Renal pelvis (tissue), 12 donors: ENCODE measurements at places on chromosomes 5 and 9. TPM values are rescaled to one million over a fixed set of nuclear protein-coding genes. Genes with fewer than 3 reads are reported as not detected.

GRCh38 chr5:142065273-142065672 lies 43.3 kb upstream of the NDFIP1 start:
- no peak for DNase-seq

- DNase-seq: peak; percentile 85
These were observed 306.3 kb upstream of the KCNN2 start for GRCh38 chr5:114055318-114056184.

GRCh38 chr9:129556491-129557191 lies 64.3 kb downstream of the C9orf50 start:
- no peak for DNase-seq

DNA sequence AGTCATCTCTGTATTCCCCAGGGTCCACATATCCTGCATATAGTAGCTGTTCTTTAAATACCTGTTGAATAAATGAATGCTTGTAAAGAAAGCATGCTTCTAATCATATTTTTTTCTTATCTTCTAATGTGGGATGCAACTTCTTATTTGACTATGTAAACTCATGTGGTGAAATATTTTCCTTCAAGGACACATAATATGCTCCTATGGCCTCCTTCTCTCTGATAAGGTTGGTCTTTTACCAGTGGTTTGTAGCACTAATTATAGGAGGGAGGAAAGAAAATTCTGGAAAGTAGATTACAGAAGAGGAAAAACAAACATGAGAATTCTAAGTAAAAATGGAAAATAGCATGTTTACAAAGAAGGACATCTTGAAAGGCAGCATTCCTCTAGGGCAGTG lies 28.6 kb upstream of the C5orf63 start:
- DNase-seq: no peak

DNA sequence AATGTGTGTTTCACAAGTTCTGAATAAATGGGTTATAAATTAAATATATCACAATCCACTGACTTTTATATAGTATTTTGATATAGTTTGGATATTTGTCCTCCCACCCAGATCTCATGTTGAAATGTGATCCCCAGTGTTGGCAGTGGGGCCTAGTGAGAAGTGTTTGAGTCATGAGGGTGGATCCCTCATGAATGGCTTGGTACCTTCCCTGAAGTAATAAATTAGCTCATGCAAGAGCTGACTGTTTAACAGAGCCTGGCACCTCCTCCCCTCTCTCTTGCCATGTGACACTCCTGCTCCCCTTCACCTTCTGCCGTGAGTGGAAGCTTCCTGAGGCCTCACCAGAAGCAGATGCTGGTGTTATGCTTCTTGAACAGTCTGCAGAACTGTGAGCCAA lies 127.9 kb upstream of the PALM2AKAP2 start:
- DNase-seq: no peak

DNA sequence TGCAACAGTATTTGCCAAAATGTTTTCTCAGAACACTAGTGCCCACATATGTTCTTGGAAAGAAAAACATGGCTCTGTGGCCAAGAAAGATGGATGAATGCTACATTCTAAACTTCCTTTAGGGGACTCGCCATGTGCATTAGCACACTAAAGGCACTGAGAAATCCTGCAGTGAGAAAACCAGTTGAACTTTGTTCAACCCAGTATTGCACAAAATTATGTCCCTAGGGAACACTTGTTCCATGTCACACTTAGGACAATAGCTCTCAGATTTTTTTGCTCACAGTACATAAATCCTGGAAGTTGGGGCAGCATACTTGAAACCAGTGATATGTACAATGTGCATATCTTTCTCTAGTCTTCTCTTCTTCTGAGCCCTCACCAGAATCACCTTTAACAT lies 96.6 kb downstream of the ADRB2 start:
- DNase-seq: no peak

DNA sequence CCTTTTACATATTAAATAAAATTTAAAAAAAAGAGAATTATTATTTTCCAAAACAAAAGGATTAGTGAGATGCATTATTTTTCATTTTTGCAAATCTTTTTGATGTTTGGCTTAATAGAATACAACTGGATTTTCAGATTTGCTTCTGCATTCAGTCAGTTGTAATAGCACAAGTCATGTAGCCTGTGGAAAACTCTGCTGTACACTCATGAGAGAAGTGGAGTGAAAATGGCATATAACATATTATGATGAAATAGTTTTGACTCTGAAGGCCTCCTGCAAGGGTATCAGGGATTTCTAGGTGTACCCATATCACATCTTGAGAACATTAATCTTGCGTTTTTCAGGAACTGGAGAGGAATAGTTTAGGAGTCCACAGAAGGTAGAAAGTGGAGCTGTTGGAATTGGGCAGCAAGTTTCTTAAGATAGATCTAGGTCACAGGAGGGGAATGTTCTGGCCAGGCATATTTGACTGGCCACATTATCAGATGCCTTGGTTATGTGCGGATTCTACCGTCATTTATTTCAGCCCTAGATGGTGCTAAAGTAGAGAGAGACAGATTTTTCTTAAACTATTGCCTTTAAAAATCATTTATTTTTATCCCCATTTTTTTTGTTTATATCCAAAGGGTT lies 16.4 kb downstream of the LNPEP start:
- no peak for DNase-seq

DNA sequence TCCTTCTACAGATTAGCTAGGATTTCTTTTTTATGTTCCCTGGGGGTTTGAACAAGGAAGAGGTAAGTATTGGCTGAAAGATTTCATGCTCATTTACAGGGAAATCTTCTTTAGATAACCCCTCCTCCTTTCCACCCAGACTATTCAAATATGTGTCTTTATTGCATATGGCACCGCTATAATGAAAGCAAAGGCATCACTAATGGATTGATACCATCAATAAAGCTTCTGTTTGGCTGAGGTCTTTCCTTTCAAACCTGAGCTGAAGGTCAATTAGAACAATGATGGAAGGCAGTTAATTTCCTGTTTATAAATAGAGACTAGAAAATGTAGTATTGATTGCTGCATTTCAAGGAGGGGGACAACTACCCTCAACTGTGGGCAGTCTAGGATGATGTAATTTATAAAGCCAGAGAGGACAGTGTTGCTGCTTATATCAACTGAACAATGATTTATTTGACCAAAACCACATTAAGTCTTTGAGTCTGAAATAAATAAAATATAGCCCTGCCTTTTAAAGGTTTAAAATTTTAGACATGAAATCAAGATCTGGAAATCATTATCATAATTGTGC lies 132.9 kb downstream of the SGCD start:
- no peak for DNase-seq

DNA sequence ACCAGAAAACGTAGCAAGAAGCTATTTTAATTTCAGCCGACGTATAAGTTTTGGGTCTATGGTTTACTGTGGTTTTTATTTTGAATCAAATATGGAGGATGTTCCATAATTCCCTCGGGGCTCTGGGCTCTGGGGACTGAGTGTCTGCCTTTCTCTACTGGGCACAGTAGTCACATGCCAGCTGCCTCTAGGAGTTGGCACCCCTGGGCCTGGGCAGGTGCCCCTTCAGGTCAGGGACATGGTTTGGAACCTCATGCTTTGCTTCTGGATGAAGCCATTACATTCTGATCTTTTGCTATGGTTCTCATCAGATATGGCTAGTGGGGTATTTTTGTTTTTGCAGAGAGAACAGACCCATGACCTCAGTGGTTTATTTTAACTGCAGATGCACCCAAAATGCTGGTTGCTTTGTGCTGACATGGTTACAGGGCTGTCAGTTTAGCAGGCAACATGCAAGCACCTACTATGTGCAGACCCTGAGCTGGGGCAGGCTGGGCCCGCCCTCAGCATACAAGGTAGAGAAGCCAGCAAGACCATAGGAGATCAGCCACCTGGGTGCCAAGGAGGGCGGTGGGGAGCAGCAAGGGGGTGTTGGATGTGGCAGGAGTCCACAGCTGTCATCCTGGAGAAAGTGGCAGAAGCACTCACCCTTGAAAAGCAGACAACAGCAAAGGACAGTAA lies 54.5 kb upstream of the PSD2 start:
- no peak for DNase-seq

DNA sequence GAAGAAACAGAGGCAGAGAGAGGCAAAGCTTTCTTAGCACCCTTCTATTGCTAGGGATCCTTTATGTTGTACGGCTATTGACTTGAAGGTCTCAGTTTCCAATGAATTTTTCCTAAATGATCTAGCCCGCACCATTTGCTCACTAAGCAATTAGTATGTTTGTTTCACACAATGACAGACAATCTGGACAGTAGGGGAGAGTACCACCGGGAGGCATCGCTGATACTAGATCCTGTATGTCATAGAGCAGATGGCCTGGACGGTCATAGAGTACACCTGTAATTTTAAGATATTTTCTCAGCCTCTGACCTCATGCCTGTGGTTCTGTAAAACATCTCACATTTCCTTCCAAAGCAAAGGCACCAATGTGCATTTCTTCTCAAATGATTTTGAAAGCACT lies 194.3 kb downstream of the TLE4 start:
- no peak for DNase-seq

DNA sequence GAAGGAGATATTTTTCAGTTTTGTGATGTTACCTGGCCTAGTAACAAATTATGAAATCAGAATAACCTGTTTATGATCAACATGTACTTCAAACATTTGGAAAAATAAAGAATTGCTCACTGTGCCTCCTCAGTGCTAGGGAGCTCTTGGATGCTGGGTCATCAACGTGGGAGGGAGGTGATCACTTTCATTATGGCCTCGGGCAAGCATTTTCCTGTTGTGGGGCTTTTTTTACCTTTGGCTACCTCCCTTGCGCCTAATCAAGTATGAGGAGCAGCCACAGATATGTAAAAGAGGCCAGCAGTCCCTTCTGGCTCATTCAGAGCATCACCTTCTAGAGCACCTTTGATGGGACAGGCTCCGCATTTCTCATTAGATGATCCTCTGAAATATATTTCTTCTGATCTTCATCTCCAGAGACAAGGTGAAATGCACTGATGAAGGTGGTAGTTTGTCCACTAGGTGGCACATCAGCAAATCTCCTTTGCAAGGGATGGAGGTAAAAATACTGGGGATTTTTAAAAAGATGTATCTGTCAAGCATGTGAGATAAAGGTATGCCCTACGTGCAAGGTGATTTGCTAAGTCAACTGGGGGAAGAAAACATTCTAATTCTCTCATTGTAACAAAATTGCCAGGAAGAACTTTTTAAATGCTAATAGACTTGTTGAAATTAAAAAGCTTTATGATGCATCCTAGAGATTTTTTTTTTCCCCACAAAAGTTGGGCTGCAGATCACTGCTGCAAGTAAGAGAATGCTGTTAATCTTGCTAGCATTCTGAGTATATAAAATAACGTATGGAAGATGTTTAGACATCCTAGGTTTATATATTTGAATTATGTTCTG lies 218.2 kb downstream of the MAST4 start:
- peak; percentile 27 for DNase-seq

GRCh38 chr9:108017671-108018070 lies 528.1 kb upstream of the KLF4 start:
- DNase-seq: no peak

- no peak for DNase-seq
These were observed 23.2 kb upstream of the STXBP1 start for GRCh38 chr9:127588740-127589506.

- DNase-seq: peak; percentile 57
These were observed 701 bp upstream of the ZNF462 start for GRCh38 chr9:106862110-106862820.

- no peak for DNase-seq
These were observed 295.4 kb upstream of the ZNF608 start for GRCh38 chr5:125041798-125042197.

DNA sequence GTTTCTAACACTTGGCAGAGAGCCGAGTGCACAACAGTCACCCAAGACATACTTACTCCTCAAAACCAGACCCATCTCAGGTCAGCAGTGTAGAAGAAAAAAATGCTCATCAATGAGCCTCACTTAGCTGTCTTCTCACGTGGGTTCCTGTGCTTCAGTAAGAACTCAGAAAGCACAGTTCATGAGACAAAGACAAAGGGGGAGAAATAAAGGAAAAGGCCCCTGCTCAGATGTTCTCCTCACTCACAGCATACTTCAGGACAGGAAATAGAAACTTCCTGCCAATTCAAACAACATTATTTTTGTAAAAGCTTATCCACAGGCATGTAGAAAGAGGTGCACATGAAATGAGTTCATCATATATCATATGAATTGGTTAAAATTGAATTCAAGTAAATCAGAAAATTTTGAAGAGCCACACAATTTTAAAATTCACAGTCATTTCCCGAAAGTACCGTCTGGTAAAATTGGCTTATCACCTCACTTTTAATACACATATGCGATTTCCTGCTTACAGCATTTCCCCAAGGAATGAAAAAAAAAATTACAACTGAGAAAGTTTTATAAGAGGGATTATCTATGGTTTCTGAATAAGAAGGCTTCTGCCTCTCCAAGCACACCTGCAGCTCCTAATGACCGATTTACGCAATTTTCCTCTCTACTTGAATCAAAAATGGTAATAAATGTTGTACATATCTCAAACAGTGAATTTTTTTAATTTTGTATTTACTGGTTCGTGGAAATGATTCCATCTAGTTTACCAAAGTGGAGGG lies 328.3 kb downstream of the TMEM167A start:
- no peak for DNase-seq

GRCh38 chr9:107227774-107228173 lies 55.3 kb upstream of the RAD23B start:
- DNase-seq: no peak

DNA sequence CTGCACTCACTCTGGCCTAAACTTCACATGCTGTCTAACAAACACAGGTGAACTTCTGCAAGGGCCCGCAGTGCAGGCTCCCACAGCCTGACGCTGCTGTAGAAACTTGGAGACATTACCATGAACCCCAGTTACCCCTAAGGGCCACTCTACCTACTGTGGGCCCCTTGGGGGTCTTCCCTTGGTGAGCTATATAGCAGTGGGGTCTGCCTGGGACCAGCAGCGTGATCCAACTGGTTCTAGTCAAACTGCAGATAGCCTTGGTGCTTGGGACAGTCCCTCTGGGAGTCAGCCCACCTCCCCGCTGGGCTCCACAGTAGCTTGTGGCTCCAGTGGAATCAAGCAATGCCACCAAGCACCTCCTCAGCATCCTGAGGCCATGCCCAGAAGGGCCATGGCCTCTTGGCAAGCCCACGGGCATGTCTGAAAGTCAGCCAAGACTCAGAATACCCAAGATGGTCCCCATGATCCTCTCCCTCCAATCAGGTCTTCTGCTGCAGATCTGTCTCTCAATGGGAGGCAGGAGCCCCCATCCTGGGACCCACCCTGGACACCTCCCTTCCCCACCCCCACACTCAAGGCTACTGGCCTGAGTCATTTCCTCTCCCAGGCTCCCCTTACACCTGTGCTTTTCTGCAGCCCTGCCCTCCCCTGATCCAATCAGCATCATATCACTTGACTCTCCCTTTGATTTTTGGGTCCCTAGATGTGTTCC lies 230.0 kb upstream of the IRX1 start:
- no peak for DNase-seq

DNA sequence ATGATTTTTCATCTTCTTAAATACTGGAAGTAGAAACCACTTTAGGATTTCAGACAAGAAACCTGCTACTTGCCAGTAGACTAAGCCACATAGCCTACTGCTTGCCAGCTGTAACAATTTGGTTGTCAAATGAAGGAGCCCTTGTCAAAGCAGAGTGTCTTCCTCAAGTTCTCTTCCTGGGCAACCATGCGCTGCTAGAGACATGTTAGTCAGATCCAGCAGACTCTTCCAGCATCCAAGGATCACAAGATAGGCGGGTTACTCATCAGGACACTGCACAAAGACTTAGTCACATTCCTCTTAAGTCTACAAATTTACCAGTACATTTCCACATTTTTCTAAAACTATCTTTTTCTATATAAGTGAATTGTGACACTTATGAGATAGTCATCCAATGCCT lies 24.4 kb downstream of the SKIC3 start:
- DNase-seq: no peak

GRCh38 chr5:3142261-3143027 lies 391.0 kb upstream of the IRX2 start:
- no peak for DNase-seq

NEUROG1 gene
- polyA plus RNA-seq: not detected

TRAF1 gene
- polyA plus RNA-seq: 6.6 TPM

PRR16 gene
- polyA plus RNA-seq: 2.1 TPM

DRD1 gene
- polyA plus RNA-seq: 0.01 TPM

SPACA9 gene
- polyA plus RNA-seq: 10.8 TPM
